ENCODE measurements at places on chromosomes 3 and 15.
A peak's percentile ranks its signal among the peaks of the same experiment; 100 is the strongest.

GRCh38 chr15:35925275-35926006, 379.5 kb upstream of the DPH6 start:
- DNase-seq, result no peak

- DNase-seq, result no peak
These were observed 12.7 kb downstream of the LCMT2 start for GRCh38 chr15:43317566-43318184.

DNA sequence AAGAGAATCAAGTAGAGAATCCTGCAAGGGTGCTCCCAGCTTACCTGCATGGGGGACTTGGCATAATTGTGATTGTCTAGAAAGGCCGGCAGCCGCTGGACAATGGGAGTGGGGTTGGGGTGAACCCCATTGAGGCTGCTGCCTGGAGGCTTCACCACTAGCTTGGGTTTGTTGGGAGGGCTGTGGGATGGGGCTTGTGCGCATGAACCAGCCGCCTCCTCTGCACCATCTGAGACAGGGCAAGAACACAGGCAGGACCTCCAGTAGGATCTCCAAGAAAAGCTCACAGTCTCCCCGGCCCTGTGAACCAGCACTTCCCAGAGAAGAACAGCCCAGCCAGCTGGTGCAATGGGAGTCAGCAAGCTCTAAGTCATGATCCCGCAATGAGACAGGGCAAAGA, 39.8 kb downstream of the SEMA3G start:
- DNase-seq, result no peak

DNA sequence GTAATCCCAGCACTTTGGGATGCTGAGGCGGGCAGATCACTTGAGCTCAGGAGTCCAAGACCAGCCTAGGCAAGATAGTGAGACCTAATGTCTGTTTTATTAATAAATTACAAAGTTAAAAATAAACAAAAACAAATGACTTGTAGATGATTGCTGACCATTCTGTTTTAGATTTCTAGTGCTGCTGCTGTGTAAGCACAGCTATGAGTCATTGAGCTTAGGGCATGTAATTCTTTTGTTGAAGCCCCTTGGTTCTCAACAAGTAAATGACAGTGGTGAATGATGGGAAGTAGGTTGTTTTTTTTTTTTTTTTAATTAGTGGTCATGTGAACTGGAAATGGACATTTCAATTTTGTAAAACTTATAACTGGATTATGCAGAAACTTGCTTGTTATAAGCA, 63.3 kb downstream of the LEO1 start:
- DNase-seq, result no peak

- DNase-seq, result no peak
These were observed 59.2 kb upstream of the TRAK1 start for GRCh38 chr3:42031808-42032480.

GRCh38 chr3:46353647-46354410, at the start of gene CCR2:
TSS of gene CCR2 (plus strand) at chr3:46354111. CDS start at chr3:46357528, 3,417 bp downstream.
- no peak for DNase-seq

DNA sequence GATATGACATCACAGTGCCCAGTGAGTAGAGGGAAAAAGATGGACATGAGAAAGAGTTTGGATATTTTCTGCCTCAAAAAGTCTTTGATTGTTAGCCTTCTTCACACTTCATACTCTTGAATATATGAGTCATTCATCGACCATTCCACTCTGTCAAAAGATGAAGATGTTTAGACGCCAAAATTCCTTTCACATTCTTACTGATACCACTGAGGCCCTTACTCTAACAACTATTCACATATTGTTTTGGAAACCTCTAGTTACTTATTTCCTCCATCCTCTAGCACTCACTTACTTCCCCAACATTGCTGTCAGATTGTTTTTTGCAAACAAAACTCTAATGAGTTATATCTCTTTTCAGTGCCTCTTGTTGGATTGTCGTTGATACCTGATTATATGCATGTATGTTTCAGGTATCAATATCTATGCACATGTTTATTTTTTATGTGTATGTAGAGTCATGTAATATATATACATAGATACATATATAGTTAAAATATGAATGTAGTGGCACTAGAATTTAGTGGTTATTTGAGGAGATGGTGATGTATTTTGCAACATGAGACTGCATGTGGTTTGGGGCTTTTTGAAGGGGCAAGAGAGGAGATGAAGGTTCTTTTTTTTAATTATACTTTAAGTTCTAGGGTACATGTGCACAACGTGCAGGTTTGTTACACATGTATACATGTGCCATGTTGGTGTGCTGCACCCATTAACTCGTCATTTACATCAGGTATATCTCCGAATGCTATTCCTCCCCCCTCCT, 40.0 kb upstream of the OR5H6 start:
- no peak for DNase-seq

DNA sequence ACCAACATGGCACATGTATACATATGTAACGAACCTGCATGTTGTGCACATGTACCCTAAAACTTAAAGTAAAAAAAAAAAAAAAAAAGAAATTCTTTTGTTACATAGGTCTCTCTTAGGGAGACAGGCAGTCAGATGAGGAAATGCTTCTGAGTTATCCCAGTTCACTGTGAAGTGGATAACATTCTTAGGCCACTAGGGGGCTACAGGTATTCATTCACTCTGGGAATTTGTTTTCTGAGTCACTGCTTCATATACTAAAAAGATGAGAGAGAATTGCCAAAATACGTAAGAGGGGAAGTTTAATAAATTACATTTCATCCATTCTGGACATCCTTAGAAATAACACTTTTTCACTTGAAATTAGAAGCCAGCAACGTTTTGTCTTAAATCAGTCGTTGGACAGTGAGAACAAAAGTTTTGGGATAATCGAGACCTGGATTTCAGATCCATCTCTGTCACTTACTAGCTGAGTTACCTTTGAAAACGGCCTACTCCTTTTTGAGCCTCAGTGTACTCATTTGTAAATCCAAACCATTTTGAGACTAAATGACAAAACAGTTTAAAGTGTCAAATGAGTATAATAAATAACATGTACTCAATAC, 738.4 kb upstream of the ALCAM start:
- peak; percentile 31 for DNase-seq

GRCh38 chr15:81254916-81255290, 58.2 kb downstream of the IL16 start:
- no peak for DNase-seq

GRCh38 chr3:139159356-139159755, 114.7 kb upstream of the PRR23C start:
- DNase-seq, result no peak

GRCh38 chr15:32981536-32981935, 213.0 kb downstream of the FMN1 start:
- no peak for DNase-seq

DNA sequence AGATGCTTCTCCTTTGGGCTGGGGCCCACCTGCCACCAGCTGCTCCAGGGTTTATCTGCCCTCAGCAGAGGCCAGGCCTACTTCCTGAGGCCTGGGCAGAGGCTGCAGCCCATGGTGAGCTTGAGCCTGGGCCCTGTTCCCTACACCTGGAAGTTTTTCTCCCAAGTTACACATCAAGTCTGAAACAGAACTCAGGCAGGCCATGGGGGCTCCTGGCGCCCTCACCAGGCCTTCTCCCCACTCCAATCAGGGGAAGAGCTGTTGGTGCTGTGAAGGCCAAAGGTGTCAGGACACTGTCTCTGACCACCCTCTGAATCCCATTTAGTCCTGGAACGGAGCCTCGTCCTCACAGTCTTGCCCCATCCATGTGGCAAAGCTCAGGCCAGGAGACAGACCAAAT, 7.3 kb downstream of the VWA5B2 start:
- DNase-seq, result no peak

DNA sequence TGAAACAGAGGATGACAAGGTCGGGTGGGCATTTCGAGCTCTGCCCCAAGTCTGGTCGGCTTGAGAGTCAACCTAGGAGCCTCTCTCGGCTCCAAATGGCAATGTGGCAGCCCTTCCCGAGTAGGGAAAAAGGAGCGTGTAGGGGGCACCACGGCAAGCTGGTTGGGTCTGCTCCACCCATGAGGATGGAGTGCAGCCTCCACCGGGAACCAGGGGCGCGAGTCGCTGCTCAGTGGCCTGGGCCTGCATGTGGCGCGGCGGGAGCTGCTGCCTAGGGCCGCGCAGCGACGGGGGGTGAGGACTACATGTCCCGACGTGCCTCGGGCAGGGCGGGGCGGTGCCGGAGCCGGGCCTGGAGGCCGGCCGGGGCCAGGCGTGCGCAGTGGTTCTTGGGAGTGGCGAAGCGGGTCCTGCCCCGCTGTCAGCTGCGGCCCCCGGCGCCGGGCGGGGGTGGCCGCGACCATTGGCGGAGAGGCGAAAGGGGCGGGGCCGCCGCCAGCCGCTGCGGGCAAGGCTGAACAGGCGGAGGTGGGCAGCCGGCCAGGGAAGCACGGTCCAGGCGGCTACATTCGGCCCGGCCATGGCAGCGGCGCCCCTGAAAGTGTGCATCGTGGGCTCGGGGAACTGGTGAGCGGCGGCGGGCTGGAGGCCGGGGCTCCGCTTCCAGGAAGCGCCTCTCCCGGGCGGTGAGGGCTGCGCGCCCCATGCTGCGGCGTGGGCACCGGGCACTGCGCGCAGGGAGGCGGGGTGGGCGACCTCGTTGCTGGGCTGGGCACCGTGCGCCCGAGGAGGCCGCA, at the start of gene GPD1L:
TSS of gene GPD1L (plus strand) at position 489 of the 797 bp plus-strand sequence. CDS start at position 581, 92 bp downstream.
- peak; percentile 98 for DNase-seq

- DNase-seq, result no peak
These were observed 100.8 kb upstream of the TPM1 start for GRCh38 chr15:62941699-62942098.

DNA sequence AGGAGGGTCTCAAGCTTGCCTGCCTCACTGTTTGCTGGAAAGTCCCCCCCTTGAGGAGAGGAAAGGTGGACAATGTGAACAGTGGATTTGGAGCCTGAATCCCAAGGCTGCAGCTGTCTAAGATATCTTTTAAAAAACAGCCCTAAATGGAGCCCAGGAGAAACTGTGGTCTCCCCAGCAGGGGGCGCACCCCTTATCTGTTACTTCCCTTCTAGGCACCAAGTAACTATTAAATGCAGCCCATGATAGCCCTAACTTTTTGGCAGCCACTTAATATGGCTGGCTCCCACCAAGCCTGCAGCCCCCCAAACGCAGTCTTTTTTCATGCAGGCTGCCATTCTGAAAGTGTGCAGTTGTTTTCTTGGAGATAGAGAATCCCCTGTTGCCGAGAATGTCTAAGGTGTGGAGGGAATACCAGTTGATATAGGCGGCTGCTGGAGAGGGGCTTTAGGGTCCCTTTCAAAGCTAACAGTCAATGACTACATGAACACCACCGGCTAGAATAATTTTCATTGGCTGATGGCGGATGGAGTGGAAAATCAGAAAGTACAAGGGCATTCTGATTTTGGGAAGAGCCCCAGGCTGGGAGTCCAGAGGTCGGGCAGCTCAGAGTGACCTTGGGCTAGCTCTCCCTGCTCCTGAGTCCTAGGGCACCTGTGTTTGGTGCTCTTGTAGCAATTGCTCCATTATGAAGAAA, 1.3 kb downstream of the RHCG start:
- DNase-seq, result no peak

DNA sequence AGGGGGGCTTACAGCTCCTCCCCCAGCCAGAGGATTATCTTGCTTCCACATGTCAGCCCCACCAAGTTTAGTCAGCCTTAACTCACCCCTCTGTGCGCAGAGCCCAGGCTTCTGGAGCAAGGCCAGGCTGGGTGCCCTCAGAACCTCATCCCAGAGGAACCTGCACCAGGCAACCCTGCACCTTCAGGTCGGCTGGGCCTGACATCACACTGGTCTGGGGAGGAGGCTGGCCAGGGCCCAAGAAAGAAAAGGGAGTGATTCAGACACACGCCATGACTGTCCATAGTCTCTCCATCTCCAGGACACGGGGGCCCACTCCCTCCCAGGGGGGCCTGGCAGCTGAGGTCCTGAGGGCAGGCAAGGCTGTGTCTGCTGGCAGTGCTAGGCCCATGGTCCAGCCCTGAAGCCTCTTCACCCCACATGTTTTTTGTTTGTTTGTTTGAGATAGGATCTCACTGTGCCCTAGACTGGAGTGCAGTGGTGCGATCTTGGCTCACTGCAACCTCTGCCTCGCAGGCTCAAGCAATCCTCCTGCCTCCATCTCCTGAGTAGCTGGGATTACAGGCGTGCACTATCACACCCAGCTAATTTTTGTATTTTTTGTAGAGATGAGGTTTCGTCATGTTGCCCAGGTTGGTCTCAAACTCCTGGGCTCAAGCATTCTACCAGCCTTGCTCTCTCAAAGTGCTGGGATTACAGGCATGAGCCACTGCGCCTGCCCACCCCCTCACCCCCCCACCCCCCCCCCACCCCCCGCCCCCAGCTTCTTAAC, 11.1 kb downstream of the TNK2 start:
- peak; percentile 72 for DNase-seq

DNA sequence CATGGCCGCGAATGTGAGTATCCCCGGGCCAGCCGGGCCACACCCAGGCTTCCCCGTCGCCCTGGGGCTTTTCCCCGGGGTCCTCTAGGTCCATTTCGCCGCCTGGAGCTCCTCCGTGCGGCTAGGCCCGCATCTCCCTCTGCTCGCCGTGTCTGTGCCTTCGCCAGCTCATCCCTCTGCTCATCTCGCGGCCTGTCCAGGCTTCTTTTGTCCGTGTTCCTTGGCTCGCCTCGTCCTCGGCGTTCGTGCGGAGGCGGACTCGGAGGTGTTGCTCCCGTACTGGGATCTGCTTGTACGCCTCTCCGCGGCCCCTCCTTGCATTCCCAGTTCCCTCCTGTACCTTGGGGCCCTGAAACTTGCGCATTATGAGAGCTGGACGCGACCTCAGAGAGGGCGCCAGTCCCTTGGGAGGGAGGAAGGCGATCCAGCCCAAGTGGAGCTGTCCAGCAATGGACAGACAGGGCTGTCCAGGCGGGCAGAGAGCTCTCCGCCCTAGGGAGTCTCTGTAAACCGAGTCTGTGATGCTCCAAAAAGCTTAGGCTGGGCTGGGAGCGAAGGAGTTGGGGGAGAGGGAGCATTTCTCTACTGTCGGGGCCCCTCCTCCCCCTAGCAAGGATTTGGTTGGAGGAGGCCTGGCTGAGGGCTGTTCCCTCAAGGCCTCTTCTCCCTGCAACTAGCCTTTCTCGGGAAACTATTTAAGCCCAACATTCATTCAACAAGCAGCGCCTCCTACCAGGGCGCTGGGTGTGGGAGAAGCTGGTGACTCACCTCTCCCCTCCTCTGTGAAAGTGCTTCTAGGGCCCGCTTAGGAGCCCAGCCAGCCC, 553 bp downstream of the TMEM43 start:
- DNase-seq, result peak; percentile 84

GRCh38 chr15:71707230-71708050, 102.9 kb upstream of the NR2E3 start:
- DNase-seq, result no peak

- DNase-seq, result peak; percentile 33
These were observed 124.6 kb upstream of the KCNAB1 start for GRCh38 chr3:155995525-155996370.

GRCh38 chr15:92883163-92883875, 16.8 kb upstream of the CHD2 start:
- DNase-seq, result peak; percentile 29

DNA sequence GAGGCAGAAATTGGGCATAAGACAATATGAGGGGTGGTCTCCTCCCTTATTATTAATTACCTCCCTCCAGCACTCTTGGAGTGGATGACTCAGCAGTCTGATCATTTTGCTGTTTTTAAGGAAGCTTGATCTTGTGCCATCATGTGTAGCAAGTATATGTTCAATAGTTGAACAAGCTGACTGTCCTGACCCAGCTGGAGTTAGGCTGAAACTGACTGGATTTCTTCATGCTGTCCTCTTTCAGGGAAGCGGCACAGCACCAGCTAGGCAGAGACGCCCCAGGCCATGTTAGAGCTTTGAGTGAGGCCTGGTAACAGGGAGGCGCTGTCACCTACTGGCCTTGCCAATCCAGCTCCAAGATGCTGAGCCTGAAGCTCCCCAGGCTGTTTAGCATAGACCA, 54.4 kb upstream of the KIF23 start:
- no peak for DNase-seq
